ENCODE measurements at places on chromosomes 3 and 15.

- DNase-seq, result no peak
These were observed 186.7 kb upstream of the GADL1 start for GRCh38 chr3:31081018-31081662.

GRCh38 chr3:86561215-86561614 lies 429.7 kb downstream of the VGLL3 start:
- no peak for DNase-seq

GRCh38 chr15:46941241-46941640 lies 776.1 kb upstream of the SEMA6D start:
- DNase-seq, result no peak

DNA sequence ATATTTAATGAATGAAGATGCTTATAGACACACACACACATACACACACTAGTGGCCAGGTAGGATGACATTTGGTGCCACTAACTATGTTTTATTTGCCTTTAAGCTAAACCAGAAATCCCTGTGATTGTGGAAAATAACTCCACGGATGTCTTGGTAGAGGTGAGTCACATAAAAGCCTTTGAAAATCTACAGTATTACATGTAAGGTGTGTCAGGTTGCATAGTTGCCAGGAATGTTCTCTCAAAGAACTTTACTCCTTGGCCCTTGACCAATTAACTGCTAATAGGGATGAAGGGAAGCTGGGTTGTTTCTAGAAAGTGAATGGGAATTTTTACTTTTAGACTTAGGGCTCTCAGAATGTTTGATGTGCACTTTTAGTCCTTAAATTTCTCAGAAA lies 9.9 kb downstream of the ZBED2 start:
- DNase-seq, result no peak

GRCh38 chr3:152961323-152961722 lies 126.4 kb downstream of the P2RY1 start:
- no peak for DNase-seq

DNA sequence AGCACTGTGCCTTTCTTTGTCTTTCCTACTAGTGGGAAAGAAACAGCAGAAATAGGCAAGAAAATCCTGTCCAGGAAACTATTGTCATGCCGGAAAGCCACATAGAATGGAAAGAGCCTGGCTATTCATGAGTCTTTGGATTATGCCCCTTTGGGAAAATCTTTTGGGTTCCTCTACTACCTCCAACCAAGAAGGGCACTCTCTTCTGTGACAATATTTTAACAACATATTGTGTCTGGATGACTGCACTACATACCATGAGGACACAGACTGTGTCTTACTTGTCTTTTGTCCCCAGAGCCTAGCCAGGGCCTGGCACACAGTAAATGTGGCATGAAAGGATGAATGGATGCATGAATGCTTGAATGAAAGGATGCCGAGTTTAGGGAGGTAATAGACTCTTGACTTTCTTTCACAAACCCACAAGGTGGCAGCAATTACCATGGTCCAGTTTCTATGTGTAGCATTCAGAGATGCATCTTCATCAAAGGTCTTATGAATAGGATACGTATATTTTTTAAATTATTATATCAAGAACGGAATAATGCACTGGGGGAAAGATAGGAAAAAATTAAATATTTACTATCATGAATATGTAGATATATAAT lies 30.3 kb downstream of the ARL14 start:
- peak; percentile 31 for DNase-seq

DNA sequence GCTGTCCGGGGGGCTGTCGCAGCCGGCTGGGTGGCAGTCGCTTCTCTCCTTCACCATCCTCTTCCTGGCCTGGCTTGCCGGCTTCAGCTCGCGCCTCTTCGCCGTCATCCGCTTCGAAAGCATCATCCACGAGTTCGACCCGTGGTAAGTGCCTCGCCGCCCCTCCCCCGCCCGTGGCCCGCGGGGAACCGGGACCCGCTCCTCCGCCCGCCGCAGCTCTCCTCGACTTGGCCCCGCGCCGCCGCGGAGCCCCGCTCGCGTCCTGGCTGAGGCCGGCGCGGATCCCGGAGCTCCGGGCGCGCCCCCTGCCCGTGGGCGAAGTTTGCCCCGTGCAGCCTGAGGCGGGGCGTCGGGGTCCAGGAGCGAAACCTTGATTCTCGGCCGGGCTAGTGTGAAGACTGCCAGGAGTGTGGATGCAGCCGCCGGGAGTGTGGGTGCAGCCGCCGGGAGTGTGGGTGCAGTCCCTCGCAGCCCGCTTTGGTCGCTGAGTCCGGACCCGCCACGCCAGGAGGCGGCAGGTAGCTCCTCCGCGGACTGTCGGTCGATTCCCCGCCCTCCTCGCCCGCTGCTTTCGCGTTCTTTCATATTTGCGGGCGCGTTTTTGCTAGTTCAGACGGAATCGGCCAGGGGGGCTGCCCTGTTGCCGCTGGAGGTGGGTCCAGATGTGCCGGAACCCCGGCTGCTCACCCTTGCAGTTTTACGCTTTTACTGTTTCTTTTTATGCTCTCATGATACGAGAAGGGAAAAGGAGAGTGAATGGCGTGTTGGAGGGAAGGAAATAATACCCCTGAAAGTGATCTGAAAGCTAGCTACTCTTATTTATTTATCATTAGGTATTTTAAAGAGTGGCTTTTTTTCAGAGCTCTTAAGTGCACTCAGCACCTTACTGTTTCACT lies 692 bp downstream of the STT3B start:
- DNase-seq, result peak; percentile 61

- DNase-seq, result no peak
These were observed 20.1 kb upstream of the ANKDD1A start for GRCh38 chr15:64891561-64891960.

DNA sequence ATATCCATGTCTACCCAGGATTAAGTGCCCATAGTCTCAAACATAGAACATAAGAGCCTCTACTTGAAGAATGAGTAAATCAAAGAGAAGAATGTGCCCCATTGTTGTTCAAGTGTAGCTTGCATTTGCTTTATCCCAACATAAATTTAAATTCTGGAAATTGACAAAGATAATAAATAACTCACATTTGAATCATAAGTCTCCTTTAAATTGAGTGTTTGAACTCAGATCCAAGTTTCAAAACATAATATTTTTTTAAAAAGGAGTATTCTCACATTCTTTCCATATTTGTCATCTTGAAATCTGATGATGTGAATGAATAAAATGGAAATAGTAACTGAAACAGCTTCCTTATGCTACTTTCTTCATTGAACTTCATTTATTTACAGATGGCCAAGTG lies 135.2 kb downstream of the MECOM start:
- no peak for DNase-seq

GRCh38 chr3:13240928-13241618 lies 167.8 kb upstream of the IQSEC1 start:
- no peak for DNase-seq

DNA sequence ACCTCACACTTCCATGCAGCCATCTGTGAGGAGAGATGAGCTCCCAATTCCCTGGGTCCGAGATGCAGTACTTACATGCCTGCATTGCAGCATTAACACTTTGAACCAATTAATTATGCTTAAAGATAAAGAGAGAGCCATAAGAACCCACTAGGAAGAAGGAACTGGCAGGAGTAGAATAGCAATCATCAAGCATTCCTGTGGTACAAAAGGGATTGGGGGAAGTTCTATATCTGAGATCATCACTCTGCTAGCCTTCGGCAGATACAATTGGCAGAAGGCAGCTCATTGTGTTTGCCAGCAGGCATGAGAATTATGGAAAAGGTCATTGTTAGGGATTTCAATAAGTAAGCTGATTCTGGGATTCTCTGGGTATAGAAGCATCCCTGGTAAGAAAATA lies 891.4 kb downstream of the NTRK3 start:
- DNase-seq, result no peak
